ENCODE measurements at places on chromosomes 5 and 9. TPM values are rescaled to one million over a fixed set of nuclear protein-coding genes. Genes with fewer than 3 reads are reported as not detected.
A peak's percentile ranks its signal among the peaks of the same experiment; 100 is the strongest.

The TMOD1 gene
- 0.41 TPM for total RNA-seq

- DNase-seq: no peak
- H3K4me3 ChIP-seq: no peak overlapping the region
- peaks cover 1% of the 10 kb centered on the region for H3K27me3 ChIP-seq
- H3K27ac ChIP-seq: no peak overlapping the region
- no peaks in the 10 kb centered on the region for H3K36me3 ChIP-seq
Observed at GRCh38 chr5:142617416-142618129, 68.3 kb downstream of the FGF1 start.

DNA sequence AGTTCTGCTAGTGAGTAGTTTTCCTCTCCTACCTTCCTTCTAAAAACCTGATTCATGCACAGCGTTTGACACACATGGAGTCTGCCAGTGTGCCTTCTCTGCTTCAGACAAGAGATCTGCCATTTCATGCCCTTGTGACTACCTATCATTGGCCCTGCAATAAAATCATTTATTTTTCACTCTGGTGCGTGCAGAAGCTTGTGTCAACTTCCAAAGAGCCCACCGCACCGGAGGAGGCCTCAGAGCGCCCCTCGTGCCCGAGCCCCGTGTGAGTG, 13.7 kb downstream of the HNRNPH1 start:
- peaks cover 49% of the 10 kb centered on the region for H3K27me3 ChIP-seq
- peaks cover 11% of the 10 kb centered on the region for H3K4me1 ChIP-seq
- peak overlapping the region; percentile 64 for H3K4me3 ChIP-seq
- DNase-seq: no peak

The RPP25L gene
- 12.9 TPM for total RNA-seq

- no peaks in the 10 kb centered on the region for H3K36me3 ChIP-seq
- peaks cover 2% of the 10 kb centered on the region for H3K27me3 ChIP-seq
- H3K27ac ChIP-seq: no peak overlapping the region
- H3K4me1 ChIP-seq: peaks cover 3% of the 10 kb centered on the region
Observed at GRCh38 chr5:128674837-128675446, 136.9 kb upstream of the FBN2 start.

GRCh38 chr5:1329111-1329579, 15.8 kb downstream of the CLPTM1L start:
- H3K27ac ChIP-seq: no peak overlapping the region
- H3K36me3 ChIP-seq: peaks cover 69% of the 10 kb centered on the region
- H3K4me3 ChIP-seq: no peak overlapping the region
- H3K4me1 ChIP-seq: peaks cover 9% of the 10 kb centered on the region

DNA sequence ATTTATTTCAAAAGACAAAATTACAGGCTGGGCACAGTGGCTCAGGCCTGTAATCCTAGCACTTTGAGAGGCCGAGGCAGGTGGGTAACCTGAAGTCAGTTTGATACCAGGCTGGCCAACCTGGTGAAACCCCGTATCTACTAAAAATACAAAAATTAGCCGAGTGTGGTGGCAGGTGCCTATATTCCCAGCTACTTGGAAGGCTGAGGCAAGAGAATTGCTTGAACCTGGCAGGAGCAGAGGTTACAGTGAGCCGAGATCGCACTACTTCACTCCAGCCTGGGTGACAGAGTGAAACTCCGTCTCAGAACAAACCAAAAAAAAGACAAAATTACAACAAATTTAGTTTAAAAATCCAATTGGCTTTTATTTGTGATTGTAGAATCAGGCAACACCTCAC, 14.3 kb upstream of the SLC30A5 start:
- peaks cover 10% of the 10 kb centered on the region for H3K4me1 ChIP-seq
- H3K27me3 ChIP-seq: no peaks in the 10 kb centered on the region
- H3K27ac ChIP-seq: no peak overlapping the region
- no peaks in the 10 kb centered on the region for H3K36me3 ChIP-seq
- H3K4me3 ChIP-seq: no peak overlapping the region
- DNase-seq: no peak

The TRUB2 gene
- total RNA-seq: 25.8 TPM

The TCOF1 gene
- 41.5 TPM for total RNA-seq

The TTC33 gene
- total RNA-seq: 8.6 TPM

DNA sequence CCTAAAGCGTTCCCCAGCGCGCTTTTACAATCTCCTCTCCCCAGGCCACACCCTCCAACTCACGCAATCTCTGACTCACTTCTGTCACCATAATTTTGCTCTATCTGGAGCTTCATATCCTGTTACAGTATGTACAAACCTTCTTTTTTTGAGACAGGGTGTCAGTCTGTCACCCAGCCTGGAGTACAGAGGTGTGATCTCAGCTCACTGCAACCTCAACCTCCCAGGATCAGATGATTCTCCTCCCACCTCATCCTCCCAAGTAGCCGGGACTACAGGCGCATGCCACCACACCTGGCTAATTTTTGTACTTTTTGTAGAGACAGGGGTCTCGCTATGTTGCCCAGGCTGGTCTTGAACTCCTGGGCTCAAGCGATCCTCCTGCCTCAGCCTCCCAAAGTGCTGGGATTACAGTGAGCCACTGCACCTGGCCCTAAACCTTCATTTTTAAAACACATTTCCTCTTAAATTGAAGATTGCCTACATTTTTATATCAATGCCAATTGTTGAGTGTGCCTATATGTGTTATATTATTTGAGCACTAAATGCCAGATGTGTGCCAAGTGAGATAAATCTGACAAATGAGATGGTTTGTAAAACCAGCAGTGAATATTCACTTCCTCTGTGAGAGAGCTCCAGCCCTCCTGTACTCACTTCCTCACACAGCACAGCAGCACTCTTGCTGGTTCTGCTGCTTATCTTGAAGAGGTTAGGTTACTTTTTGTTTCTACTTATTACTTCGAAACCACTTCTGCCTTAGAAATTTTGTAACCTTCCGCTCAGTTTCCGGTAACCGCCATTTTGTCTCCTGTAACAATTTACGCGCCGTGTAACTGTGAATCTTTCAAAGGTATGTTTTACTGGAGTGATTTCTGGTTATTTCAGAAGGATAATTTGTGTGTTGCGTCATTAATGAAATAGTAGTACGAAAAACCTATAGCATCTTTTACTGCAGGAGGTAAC, 57.9 kb downstream of the DOCK8 start:
- no peaks in the 10 kb centered on the region for H3K4me1 ChIP-seq
- peaks cover 3% of the 10 kb centered on the region for H3K27me3 ChIP-seq
- H3K4me3 ChIP-seq: no peak overlapping the region

The CTXN3 gene
- 5.4 TPM for total RNA-seq

- H3K4me3 ChIP-seq: no peak overlapping the region
- H3K4me1 ChIP-seq: peaks cover 8% of the 10 kb centered on the region
- H3K27me3 ChIP-seq: peaks cover 7% of the 10 kb centered on the region
- no peak overlapping the region for H3K27ac ChIP-seq
Observed at GRCh38 chr5:137501226-137501625, 2.1 kb upstream of the SPOCK1 start.

DNA sequence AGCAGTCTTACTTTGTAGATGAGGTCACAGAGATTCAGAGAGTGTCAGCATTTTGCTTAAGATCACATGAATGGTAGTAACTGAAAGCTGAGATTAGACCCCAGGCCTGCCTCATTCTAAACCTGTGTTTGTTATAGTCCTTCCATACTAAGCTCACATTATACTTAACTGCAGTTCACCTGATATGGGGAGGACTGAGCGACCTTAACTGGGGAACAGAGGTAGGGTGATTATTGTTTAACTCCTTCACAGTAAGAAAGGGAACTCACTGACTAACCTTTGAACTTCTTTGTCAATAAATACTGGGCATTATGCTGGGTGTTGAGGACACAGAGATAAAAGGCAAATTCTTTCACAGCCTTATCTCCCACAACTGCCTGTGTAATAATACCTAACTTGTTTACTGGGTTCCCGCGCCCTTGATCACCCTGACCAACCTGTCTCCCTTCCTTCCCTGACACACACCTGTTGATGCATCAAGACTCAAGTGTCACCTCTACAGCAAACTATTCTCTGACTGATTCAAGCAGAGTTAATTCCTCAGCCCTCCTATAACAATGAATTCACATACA, 27.2 kb downstream of the DEPDC1B start:
- peaks cover 28% of the 10 kb centered on the region for H3K4me1 ChIP-seq
- peak overlapping the region; percentile 13 for H3K27ac ChIP-seq
- no peak overlapping the region for H3K4me3 ChIP-seq

GRCh38 chr5:134913254-134913653, 8.3 kb downstream of the PCBD2 start:
- H3K4me3 ChIP-seq: no peak overlapping the region
- no peaks in the 10 kb centered on the region for H3K27me3 ChIP-seq
- no peaks in the 10 kb centered on the region for H3K36me3 ChIP-seq
- no peak overlapping the region for H3K27ac ChIP-seq

The GZMA gene
- total RNA-seq: 0.62 TPM

- H3K4me3 ChIP-seq: no peak overlapping the region
- no peak overlapping the region for H3K27ac ChIP-seq
- peaks cover 16% of the 10 kb centered on the region for H3K4me1 ChIP-seq
- DNase-seq: no peak
Observed at GRCh38 chr9:2180154-2180553, 165.0 kb downstream of the SMARCA2 start.

DNA sequence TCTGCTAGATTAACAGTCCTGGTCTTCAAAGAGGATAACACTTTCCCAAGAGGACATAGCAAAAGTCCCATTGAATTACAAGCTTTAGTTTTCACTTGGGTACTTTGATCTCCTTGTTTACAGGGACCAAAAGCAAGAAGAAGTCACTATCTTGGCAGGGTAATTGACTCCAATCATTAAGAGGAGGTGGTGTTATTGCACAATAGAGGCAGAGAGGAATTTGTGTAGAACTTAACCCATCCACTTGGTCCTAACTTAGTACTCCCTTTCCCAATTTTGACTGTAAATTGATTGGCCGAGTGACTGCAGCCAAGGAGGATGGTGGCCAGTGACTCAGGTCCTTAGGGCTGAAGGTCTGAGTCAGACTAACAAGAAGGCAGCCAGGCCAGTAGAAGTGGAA, 9.3 kb upstream of the TRPC7 start:
- no peaks in the 10 kb centered on the region for H3K36me3 ChIP-seq
- peaks cover 10% of the 10 kb centered on the region for H3K4me1 ChIP-seq
- peaks cover 1% of the 10 kb centered on the region for H3K27me3 ChIP-seq
- H3K27ac ChIP-seq: no peak overlapping the region

The AGXT2 gene
- not detected for total RNA-seq

The RANBP17 gene
- total RNA-seq: 22.7 TPM

GRCh38 chr5:150660108-150660831, 781 bp upstream of the MYOZ3 start:
- no peak for DNase-seq
- peaks cover 29% of the 10 kb centered on the region for H3K4me1 ChIP-seq
- no peak overlapping the region for H3K4me3 ChIP-seq

DNA sequence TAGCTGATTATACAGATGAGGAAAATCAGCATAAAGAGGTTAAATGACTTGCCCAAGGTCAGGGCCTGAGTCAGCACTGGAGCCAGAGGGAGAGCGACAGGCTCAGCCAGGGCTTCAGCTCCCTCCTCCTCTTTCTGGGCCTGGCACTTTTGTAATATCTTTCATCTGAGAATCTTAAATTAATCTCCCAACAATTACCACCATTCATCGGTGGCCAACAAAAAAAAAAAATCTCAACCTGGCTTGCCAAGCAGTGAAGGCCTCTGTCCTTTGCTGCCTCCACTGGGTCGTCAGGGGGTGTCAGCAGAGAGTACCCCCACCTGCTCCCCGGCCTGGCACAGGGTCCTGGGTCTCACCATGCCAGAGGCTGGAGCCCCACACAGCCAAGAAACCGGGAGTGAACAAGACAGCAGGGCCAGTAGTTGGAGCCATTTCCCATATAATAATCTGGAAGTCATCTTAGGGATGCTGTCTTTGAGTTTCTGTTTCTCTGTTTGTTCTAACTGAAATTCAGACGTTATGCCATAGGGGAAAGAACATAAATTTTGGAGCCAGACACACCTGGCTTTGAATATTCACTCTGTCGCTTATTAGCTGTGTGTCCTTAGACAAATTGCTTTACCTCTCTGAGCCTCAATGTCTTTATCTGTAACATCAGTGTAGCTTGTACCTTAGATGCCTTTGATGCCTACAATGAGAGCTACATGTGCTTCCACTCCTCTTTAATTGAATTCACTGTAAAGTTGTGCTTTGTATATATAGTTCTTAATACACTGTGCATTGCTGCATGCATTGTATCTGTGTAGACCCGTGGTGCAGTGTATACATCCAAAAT, 299.9 kb upstream of the MSX2 start:
- peaks cover 15% of the 10 kb centered on the region for H3K4me1 ChIP-seq
- H3K36me3 ChIP-seq: no peaks in the 10 kb centered on the region
- H3K27ac ChIP-seq: no peak overlapping the region

- H3K4me3 ChIP-seq: no peak overlapping the region
- H3K4me1 ChIP-seq: no peaks in the 10 kb centered on the region
- DNase-seq: no peak
Observed at GRCh38 chr5:81154725-81155124, 78.4 kb upstream of the CKMT2 start.

The COL5A1 gene
- total RNA-seq: 24.3 TPM

GRCh38 chr9:125730168-125730567, 17.0 kb upstream of the PBX3 start:
- H3K27ac ChIP-seq: no peak overlapping the region
- H3K4me1 ChIP-seq: peaks cover 3% of the 10 kb centered on the region
- H3K36me3 ChIP-seq: no peaks in the 10 kb centered on the region
- no peak overlapping the region for H3K4me3 ChIP-seq
- no peak for DNase-seq

DNA sequence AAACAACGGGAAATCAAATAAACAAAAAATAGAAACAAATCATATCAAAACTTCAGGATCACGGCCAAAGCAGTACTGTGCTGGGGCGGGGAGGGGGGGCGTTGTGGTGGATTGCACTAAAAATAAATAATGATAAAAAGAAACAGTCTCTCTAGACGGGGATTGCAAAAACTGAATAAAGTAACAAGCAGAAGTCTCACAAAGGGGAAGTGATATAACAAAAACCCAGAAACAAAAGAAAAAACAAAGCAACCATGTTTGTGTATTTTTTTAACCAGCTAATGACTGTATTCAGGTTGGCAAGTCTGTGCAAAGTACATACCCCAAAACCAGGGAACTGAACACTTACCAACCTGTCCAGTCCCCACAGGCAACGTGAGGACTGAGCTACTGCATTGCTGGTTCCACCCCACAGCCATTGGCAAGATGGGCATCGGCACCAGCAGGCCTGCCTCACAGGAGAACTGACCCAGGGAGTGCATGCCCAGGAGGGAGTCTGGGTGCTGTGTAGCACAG, 24.1 kb downstream of the BICD2 start:
- peaks cover 6% of the 10 kb centered on the region for H3K27me3 ChIP-seq
- H3K36me3 ChIP-seq: peaks cover 4% of the 10 kb centered on the region
- peak overlapping the region; percentile 59 for H3K27ac ChIP-seq
- H3K4me1 ChIP-seq: peaks cover 17% of the 10 kb centered on the region
- H3K4me3 ChIP-seq: no peak overlapping the region

The GRXCR2 gene
- total RNA-seq: not detected

DNA sequence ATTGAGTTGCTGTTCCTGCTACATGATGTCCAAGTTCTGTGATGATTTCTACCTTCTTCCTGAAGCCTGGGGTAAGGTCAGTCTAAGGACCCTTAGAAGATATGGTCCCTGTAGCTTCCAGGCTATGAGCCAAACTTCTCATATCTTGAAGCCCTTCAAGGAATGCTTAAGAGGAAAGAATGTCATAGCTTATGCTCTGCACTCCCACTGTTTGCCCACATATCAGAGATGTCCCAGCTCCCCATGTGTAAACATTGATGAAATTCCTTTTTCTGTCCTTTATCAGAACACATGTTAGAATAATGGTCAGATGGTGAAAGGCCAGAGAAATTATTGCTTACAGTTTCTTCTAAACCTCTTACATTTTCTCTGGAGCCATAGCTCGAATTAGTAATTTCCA, 41.4 kb upstream of the RUSC2 start:
- no peak overlapping the region for H3K4me3 ChIP-seq
- H3K36me3 ChIP-seq: no peaks in the 10 kb centered on the region
- H3K27me3 ChIP-seq: peaks cover 1% of the 10 kb centered on the region
- no peak overlapping the region for H3K27ac ChIP-seq
- no peaks in the 10 kb centered on the region for H3K4me1 ChIP-seq

GRCh38 chr9:126501383-126502331, 112.1 kb upstream of the LMX1B start:
- no peak overlapping the region for H3K4me3 ChIP-seq
- DNase-seq: no peak
- H3K4me1 ChIP-seq: peaks cover 21% of the 10 kb centered on the region
- H3K36me3 ChIP-seq: no peaks in the 10 kb centered on the region
- H3K27me3 ChIP-seq: peaks cover 9% of the 10 kb centered on the region
